ENCODE measurements at places on chromosomes 1 and 21.
A peak's percentile ranks its signal among the peaks of the same experiment; 100 is the strongest.

DNA sequence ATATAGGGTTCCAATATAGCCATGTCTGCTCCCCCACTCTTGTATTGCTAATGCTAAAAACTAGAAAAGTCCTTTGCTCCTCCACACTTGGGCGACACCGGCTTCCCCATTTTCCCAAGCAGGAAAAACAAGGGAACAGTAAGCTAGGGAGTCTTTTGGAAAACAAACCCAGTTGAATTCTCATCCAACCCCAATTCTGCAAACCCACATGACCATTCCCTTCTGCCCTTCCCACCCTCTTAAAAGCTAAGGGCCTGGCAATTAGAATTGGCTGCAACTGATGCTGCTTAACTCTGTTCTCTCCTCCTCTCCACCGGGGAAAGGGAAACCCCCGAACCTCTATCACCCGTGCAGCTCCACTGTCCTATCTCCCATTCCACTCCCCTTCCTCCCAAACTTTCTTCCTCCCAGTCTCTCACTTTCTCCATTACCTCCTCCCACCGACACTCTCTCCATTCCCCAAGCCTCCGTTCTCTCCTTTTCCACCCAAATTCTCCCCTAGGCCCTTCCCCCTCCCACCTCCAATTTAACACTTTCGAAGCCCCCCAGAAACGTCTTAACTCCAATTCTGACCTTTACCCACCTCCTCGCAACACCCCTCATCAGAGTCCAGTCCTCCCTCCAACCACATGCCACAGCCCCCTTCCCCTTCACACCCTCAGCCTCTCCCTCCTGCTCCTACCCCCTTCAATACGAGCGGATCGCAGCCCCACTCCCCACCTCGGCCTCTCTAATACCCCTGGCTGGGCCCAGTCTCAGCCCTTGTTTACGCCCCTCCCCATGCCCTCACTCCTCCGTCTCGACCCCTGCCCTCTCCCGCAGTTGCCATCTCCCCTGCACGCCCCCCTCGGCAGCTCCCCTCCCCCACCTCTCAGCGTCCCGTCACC, 701 bp downstream of the DEDD start:
- no peak for DNase-seq

DNA sequence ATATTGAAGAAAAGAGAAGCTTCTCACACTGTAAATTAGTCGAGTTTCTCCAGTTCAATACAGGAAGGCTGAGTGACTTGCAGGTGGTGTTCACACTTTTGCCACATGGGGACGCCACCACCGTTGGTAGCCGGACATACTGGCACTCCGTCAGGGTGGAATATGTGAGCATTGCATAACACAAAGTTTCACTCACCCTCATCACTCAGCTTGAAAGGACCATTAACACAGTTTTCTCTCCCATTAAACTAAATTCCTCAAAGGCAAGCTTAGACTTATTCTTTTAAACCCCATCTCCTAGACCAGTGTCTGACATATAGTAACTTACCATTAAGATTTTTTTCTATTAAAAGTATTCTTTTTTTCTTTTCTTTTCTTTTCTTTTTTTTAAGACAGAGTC, 105.3 kb upstream of the SERBP1 start:
- peak; percentile 20 for DNase-seq

GRCh38 chr1:228004856-228005462, 1.8 kb upstream of the WNT3A start:
- DNase-seq: no peak

DNA sequence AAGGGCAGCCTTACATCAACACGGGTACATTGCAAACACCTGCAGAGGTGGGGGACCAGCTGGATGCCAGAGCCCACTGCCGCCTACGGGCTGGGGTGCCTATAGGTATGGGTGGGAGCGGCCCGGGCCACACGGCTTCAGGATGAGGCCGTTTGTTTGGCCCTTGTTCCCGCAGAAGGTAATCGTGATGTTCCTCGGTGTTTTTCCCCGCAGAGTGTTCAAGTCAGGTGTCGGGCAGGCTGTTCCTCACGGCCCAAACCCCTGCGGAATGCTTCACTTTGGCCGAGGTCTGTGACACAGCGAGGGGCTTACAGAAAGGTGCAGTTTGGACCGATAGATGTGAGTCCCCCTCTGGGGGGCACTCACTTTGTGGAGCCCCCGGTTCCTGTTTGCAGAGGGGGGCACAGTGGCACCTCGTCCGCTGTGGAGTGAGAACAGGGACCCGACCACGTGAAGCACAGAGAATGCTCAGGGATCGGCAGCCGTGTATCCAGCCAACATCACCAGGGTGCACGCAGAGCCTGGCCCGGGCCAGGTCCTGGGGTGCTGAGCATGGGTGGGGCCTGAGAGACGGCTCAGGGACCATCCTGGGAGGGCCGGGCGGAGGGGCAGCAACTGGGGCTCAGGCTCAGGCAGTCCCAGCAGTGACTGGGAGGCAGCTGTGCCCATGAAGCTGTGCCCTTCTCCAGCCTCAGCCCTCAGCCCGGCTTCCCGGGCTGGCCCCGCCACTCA, 453 bp upstream of the TTLL10 start:
- DNase-seq: no peak

DNA sequence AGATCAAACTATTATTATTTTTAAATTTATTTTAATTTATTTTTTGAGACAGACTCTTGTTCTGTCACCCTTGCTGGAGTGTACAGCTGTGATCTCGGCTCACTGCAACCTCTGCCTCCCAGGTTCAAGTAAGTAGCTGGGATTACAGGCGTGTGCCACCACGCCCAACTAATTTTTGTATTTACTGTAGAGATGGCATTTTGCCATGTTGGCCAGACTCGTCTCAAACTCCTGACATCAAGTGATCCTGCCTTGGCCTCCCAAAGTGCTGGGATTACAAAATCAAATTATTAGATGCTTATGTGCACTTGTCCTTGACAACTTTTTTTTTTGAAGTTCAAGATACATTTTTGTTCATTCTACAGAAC, 15.4 kb downstream of the LIN9 start:
- DNase-seq: no peak

DNA sequence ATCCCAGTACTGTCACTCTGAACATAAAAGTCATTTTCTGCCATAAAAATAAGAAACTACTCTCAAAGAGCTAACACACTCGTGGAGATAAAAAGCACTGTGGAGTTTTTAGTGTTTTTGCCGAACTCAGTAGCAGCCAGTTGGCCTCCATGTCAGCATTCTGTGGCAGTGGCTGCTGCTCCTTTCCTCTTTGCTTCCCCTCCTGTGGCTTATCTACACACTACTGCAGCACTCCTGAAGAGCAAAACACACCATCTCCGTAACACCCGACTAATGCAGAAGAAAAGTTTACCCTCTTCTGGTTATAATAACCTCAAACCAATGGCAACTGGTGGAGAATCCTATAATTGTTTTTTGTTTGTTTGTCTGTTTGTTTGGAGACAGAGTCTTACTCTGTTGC, 44.9 kb downstream of the RAB3GAP2 start:
- no peak for DNase-seq

DNA sequence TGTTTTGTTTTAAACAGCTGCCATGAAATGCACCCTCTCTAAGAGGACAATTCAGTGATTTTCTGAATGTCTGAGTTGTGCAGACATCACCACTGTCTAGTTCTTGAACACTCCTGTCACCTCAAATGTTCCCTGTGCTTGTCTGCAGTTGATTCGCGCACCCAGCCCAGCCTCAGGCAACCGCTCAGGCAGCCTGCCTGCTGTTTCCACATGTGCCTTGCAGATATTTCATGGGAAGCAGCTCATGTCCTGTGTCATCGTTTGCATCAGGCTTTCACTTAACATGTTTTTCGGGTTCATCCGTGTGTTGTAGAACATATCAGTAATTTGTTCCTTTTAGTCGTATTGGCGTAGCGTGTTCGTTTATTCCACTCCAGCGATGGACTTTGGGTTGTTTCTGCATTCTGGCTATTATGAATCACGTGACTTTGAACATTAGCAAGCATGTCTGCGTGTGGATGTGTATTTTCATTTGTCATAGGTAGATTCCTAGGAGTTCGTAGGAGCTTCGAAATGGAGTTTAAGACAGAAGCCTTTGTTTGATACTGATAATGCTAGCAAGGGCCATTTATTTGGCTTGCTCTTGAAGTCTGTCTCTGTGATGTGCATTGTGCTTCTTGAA, 12.1 kb downstream of the ADARB1 start:
- DNase-seq: no peak

- no peak for DNase-seq
Measured at GRCh38 chr1:13788795-13789194, 88.8 kb downstream of the PRDM2 start.

- DNase-seq: no peak
Measured at GRCh38 chr1:228161866-228162265, 3.7 kb upstream of the IBA57 start.

GRCh38 chr1:2462819-2463218, 13.3 kb upstream of the PLCH2 start:
- DNase-seq: no peak

- DNase-seq: no peak
Measured at GRCh38 chr1:84876353-84876752, 16.7 kb downstream of the LPAR3 start.

DNA sequence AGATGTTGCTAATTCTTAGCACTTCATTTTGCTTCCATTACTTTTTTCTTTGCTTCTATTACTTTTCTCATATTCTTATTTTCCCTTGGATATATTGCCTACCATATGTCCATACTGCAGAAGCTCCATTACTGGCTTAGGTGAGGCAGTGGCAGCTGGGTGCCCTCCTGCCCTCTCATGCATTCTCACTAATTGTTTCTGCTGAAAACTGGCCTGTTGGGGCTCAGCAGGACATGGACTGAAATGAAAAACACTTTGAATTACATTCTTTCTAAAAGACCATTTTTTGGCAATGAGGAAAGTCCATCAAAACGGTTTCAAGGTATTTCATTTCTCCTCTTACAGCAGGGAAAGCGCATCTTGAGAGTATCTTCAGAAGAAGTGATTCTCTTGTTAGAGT, 122.9 kb downstream of the MAST2 start:
- no peak for DNase-seq

- DNase-seq: no peak
Measured at GRCh38 chr1:156856282-156856785, 2.6 kb downstream of the INSRR start.

All from stimulated activated CD4-positive, alpha-beta T cell treated with anti-CD3 and anti-CD28 coated beads, Interleukin-1b, Interleukin-23, amount 100 ng/mL, for 4 hours (primary cell).